Hematopoietic multipotent progenitor cell treated with erythropoietin and hydrocortisone succinate and interleukin-3 and kit ligand, for 17 days (in vitro differentiated cells): ENCODE measurements at places on chromosomes 4 and X.

GRCh38 chrX:108270739-108271396 is 167.4 kb downstream of the COL4A6 start:
- DNase-seq = no peak

DNA sequence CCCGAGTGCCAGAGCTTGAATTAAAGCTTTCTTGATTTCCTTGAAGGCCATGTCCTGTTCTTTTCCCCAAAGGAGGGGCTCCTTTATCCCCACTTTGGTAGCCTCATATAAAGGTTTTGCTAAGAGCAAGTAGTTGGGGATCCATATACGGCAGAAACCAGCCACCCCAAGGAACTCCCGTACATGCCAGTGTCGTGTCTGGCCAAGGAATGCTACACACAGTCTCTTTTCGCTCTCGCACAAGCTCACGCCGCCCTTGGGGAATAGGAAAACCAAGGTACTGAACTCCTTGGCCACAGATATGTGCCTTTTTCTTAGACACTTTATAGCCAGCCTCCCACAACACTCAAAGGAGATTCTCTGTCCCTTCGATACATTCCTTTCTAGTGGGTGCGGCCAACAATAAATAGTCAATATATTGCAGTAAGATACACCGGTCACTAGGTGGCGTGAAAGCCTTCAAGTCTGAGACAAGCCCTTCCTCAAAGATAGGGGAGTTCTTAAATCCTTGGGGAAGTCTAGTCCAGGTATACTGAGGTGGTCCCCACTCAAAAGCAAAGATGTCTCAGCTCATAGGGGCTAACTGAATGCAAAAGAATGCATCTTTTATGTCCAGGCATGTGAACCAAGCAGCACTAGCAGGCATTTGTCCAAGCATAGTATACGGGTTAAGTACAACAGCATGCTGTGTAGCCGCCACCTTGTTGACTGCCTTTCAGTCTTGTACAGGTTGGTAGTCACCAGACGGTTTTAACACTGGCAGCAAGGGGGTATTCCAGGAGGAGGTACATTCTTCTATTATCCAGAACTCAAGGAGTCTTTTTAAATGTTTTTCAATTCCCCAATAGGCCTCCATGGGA is 57.8 kb upstream of the XAGE1B start:
- DNase-seq = peak; percentile 59

GRCh38 chr4:159013692-159014091 is 89.2 kb upstream of the RAPGEF2 start:
- DNase-seq = no peak

GRCh38 chr4:113574636-113575103 is 186.9 kb downstream of the CAMK2D start:
- DNase-seq = no peak

DNA sequence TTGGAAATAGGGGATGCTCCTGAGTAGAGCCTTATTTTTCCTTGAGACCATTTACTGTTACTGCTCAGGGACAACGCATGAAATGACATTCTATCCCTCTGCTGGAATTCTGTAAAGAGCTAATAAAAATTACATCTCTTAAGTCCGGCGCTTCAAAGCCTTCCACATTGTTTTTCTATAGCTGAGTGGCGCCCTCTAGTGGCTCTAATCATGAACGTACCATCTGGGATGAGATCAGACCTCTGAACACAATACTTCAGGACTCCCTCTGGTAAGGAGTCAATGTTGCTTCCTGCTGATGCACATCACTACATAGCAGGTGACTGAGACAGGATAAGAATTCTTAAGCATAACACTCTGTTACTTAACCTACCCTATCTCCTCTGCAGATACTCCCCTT is 6.0 kb downstream of the HMGN5 start:
- DNase-seq = peak; percentile 65

- DNase-seq = no peak
Observed at GRCh38 chr4:6779667-6780565, 2.6 kb upstream of the KIAA0232 start.

GRCh38 chrX:17033225-17033624 is 86.8 kb downstream of the REPS2 start:
- no peak for DNase-seq

DNA sequence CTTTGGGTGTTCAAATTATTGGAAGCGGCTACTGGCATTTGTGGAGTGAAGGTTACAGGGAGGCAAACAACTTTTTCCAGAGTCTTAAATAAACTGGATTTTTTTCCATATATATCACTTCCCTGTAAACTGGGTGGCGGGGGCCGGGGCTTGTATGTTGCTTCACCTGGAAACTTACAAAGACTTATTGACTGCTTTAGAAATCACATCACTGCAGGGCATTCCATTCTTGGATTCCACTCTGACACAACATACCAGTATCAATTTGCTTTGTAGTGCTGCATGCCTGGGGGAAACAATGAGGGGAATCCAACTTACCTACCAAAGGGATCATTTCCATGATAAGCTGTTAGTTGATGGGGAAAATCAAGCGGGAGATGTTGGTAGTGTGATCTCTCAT is 21.7 kb upstream of the FAM156A start:
- DNase-seq = no peak

GRCh38 chr4:53365121-53365485 is 758 bp downstream of the SCFD2 start:
- no peak for DNase-seq

- DNase-seq = peak; percentile 64
Observed at GRCh38 chrX:132488180-132488705, 595 bp downstream of the MBNL3 start.

DNA sequence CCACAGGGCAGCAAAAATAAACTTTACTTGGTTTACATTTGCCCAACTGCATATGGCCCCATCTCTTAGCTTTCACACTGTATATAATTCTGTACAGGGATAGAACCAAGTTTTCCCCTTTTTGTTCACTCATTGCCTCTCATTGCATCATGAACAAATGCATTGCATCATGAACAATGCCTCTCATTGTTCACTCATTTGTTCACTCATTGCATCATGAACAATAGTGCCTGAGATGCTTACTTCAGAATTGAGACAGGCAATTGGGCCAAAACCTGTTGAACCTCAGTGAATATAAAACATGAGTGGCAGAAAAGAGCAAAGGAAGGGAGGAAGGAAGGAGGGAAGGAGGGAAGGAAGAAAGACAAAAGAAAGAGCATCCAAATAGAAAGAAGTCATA is 98.2 kb downstream of the SOWAHB start:
- DNase-seq = no peak
